ENCODE measurements at places on chromosomes 3 and 15.
A peak's percentile ranks its signal among the peaks of the same experiment; 100 is the strongest.

DNA sequence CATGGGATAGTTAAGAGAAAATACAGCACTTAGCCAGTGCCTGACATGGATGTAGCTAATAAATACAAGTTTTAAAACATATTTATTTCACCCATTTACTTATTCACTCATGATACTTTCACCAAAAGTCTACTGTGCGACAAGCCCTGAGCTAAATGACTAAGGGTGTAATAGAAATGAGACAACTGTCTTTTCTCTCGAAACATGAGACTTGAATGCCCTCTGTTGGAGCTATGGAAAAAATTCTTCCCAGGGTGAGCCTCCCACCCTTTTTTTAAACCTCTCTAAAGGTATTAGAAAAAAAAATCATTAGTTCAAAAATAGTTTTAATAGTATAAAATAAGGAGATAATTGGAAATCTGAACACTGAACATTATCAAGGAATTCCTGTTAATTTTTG lies 24.3 kb upstream of the RPL14 start:
- no peak for DNase-seq

- DNase-seq, result no peak
These were observed 70.6 kb downstream of the USF3 start for GRCh38 chr3:113625834-113626233.

- DNase-seq, result no peak
These were observed 84.3 kb downstream of the CHST2 start for GRCh38 chr3:143203848-143204247.

DNA sequence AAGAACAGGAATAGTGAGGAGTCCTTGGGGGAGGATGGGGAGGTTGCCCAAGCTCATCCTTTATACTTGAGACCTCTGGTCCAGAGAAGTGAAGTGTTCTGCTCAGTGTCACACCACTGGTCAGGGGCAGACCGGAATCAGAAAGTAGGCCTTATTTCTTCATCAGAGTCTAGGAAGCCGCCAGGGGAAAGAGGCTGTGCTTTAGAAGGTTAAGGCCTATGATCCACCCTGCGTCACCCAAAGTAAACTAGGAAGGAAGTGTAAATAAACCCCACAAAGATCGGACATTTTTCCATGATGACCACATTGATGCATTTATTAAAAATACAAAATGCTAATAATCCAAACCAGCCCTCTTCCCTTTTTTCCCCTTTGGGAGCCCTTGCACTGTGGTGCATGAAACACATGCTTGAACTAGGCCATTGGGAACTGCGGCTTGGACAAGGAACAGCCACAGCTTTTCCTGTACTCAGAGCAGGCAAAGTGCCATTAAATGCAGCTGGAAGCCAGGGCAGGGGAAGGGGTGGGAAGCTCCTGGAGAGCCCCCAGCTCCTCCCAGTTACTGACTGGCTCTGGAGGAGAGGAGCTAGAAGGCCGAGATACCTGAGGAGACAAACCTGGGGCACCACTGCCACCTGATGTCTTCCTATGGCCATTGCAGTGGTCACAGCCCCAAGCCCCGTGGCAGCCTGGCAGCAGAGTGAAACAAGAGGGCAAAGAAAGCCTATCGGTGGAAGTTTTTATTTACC lies 37.0 kb downstream of the CDC25A start:
- DNase-seq, result peak; percentile 38

- DNase-seq, result no peak
These were observed 13.2 kb upstream of the BCL6 start for GRCh38 chr3:187758318-187758955.

DNA sequence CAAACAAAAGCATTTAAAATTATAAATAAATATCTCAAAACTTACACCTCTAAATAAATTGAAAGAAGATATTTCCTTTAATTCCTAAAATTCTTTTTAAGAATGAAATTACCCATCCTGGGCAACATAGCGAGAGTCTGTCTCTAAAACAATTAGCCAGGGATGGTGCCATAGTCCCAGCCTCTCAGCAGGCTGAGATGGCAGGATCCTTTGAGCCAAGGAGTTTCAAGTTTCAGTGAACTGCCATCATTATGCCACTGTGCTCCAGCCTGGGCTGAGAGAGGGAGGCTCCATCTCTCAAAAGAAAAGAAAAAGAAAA lies 25.4 kb downstream of the AADAC start:
- no peak for DNase-seq

GRCh38 chr15:58487041-58487723 lies 55.4 kb downstream of the LIPC start:
- DNase-seq, result no peak

DNA sequence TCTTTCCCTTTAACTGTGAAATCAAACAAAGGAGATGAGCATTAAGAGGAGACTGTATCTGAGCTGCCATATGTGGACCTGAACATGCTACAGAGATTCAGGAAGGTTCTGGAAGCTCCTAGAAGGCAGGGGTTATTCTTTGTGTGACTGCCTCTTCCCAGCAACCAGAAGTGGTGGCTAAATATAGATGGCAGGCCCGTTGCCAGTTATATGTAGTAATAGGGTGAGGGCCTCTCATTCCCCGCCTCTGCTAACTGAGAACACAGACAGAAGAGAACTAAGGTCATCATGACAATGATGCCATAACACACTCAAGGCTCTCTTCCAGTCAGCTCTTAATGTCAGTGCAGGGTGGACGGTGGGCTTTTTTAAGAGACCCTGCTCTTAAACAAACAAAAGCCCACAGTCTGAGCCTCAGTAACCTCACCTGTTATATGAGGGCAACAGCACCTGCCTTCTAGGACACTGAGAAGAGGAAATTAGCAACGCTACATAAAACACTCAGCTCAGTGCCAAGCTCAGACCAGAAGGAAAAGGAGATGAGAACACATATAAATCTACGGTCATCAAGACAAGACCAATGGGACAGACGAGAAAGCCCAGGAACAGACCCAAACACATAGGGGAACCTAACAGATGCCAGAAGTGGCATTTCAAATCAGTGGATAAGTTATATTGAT lies 22.3 kb downstream of the CFAP92 start:
- no peak for DNase-seq

- DNase-seq, result no peak
These were observed 144.0 kb downstream of the GREM1 start for GRCh38 chr15:32861761-32862160.

DNA sequence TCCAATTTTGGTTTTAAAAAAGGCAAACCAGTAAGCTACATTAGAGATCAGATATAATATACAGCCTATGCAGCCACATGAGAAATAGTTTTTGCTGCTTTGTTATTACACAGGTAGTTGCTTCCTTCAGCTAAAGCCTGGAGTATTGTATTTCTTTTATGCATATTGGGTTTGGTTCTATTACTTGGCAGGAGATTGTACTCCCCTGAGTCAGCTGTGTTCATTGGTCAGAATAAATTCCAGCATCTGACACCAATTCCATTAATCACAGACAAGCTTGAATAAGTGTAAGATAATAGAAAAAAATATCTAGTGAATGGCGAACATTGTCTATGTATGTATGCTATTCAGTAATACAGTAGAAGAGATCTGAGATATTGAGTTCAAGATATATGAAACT lies 26.1 kb upstream of the ZCWPW2 start:
- no peak for DNase-seq

- peak; percentile 17 for DNase-seq
These were observed 593 bp downstream of the CIAO2A start for GRCh38 chr15:64092864-64093626.

- no peak for DNase-seq
These were observed 6.3 kb upstream of the HES1 start for GRCh38 chr3:194129581-194130133.
